ENCODE measurements at places on chromosomes 2 and 18.

GRCh38 chr2:23722255-23722654 lies 204.7 kb downstream of the ATAD2B start:
- DNase-seq: no peak

DNA sequence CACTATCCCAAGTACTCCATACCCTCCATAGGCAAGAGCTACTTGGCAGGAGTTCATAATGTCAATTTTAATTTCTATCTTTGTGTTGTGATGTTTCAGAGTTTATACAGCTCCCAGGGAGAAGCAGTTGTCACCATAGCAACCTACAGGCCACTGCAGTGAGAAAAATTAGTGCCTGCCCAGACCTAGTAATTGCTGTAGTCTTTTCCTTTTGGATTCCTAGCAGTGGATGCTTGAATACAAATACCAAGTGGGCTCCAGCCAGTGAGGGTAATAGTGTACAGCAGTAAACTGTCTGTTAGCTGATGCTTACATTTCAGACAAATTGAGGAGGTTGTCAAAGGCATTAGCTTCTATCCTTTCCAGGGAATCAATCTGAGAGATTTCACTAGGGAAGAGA lies 26.7 kb downstream of the LHCGR start:
- no peak for DNase-seq

DNA sequence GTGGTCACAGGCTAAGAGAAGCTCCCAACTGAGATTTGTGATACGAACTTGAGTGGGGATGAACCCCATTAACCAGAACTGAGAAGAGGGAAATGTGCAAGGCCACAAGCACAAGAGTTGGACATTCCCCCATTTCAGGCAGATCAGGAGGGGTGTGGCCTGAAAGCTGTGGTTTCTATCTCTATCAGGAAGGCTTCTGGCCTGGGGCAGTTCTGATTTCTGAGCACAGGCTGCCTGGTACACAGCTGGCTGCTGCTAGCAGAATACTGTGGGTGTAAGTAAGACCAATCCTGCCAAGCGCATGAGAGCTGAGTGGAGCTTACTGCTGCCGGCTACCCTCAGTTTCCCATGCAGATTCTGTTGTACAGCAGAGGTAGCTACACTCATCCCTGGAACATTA lies 484.6 kb downstream of the SATB2 start:
- DNase-seq: no peak

DNA sequence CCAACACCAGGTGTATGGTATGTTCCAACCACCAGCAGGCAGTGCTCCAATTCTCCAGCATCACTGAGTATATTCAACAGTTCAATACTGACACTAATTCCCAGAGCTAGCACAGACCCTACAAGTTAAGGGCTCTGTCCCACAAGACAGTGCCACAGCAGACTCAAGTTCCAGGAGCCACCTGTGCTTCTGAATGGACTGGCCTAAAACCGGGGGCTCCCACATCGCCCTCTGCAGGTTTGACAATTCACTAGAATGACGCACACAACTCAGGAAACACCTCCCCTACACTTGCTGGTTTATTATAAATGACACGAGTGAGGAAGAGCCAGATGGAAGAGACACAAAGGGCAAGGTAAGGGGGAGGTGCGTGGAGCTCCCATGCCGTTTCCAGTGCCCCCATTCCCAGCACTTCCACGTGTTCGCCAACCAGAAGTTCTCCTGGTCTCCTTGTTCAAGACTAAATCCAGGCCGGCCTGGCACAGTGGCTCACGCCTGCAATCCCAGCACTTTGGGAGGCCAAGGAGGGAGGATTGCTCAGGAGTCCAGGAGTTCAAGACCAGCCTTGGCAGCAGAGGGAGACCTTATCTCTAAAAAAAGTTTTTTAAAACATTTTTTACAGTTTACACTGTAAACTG lies 12.2 kb upstream of the ATP6V1B1 start:
- no peak for DNase-seq

- DNase-seq: no peak
These were observed 9.2 kb upstream of the LRPPRC start for GRCh38 chr2:44004735-44005602.

- DNase-seq: no peak
These were observed 47.5 kb upstream of the TXNDC2 start for GRCh38 chr18:9838144-9838877.

DNA sequence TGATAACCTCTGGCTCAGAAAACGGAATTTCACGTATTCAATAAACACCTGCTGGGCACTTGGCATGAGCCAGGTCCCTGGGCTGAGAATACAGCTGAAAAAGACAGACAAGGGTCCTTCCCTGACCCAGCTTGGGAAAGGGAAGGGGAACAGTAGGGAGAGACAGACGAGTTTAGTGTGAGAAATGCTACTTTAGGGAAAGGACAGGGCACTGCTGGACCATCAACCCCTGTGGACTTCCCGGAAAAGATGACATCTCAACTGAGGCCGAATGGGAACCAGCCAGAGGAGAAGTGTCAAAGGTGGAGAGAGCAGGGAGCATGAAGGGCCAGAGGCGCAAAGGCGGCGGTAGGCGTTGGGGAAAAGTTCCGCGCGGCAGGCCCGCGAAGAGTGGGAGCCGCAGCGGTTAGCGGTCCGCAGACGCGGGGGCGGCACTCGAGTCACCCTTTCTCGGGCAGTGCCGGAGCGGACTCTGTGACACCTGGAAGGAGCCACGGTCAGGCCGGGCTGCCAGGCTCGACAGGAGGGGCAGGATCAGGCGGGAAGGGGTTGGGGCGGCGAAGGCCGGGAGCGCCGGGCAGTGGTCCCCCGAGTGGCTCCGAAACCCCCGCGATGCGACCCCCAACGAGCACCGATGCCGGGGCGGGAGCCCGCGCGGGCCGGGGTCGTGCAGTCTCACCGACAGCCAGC lies 519 bp downstream of the TEX261 start:
- peak; percentile 33 for DNase-seq

DNA sequence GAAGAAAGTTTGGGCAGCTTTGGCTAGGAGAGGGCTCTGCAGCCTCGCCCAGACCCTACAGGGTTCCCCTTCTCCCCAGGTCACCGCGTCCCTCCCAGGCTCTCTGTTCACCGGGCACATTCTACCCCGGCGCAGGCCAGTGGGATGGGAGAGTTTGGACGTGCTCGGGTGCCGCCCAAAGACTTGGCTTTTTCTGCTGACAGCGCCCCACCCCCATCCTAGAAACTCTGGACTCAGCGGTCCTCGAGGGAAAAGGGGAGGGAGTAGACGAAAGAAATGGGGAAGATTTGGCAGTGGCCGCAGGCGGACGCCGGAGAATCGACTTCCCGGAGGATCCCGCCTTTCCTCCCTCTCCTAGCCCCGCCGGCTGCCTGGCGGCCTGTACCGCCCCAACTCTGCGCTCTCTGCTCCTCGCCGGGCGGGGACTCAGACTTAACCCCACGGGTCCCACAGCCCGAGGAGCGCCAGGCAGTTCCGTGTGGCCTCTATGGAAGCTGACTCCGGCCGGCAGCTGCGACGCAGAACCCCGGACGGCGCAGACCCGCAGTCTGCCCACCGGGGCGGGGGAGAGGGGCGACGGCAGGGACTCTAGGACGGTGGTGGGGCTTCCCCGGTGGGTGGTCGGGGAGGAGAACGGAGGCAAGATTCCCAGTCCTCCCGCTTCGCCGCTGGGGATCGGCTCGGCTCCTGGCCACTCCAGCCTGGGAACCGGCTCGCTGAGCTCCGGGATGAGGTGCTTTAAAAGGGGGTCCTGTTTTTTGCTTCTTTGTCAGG lies 863 bp upstream of the SIX2 start:
- DNase-seq: no peak

- no peak for DNase-seq
These were observed 151.3 kb downstream of the KCTD1 start for GRCh38 chr18:26397019-26397418.

GRCh38 chr18:66438711-66439536 lies 165.0 kb downstream of the CDH19 start:
- DNase-seq: no peak

DNA sequence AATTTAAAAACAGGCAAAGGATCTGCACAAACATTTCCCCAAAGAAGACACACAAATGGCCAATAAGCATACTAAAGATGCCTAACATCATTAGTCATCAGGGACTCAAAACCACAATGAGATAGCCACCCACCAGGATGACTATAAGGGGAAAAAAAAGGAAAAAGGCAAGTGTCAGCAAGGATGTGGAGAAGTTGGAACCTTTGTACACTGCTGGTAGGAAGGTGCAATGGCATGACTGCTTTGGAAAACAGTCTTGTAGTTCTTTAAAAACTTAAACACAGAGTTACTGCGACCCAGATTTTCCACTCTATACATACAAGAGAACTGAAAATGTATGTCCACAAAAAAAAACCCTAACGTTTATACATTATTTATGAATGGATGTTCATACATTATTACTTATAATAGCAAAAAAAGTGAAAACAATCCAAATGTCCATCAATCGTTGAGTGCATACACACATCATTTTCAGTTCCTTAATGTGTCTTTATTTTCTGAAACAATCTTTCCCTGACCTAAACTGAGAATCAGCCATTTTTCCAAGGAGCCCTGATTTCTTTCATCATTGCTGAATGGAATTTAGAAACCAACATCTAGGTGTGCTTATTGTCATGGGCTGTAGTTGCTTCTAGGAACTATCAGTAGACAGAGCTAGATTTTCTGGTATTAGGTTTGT lies 64.7 kb upstream of the TLK1 start:
- no peak for DNase-seq

- DNase-seq: no peak
These were observed 117.4 kb downstream of the LRATD1 start for GRCh38 chr2:14749884-14750283.

GRCh38 chr2:40556293-40556692 lies 104.4 kb upstream of the SLC8A1 start:
- DNase-seq: no peak

- DNase-seq: no peak
These were observed 640.9 kb upstream of the SETBP1 start for GRCh38 chr18:44039826-44040225.

DNA sequence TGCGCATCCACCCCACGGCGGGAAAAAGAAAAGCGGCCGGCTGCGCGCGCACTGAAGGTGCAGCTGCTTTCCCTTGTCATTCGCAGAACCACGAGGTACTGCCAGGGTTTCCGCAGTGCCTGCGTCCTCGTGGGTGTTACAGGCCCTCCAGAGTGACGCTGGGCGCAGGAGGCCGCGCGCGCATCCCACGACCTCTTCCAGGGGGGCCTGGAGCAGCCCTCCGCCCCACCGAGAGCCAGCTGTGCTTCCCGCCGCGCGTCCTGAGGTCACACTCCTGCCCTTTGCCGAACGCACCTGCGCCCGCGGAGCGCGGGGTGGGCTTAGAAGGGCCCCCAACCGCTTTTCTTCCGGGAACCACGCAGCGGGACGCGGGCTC lies 378 bp upstream of the IAH1 start:
- peak; percentile 52 for DNase-seq

- no peak for DNase-seq
These were observed 221.7 kb downstream of the SOX11 start for GRCh38 chr2:5913711-5914395.

DNA sequence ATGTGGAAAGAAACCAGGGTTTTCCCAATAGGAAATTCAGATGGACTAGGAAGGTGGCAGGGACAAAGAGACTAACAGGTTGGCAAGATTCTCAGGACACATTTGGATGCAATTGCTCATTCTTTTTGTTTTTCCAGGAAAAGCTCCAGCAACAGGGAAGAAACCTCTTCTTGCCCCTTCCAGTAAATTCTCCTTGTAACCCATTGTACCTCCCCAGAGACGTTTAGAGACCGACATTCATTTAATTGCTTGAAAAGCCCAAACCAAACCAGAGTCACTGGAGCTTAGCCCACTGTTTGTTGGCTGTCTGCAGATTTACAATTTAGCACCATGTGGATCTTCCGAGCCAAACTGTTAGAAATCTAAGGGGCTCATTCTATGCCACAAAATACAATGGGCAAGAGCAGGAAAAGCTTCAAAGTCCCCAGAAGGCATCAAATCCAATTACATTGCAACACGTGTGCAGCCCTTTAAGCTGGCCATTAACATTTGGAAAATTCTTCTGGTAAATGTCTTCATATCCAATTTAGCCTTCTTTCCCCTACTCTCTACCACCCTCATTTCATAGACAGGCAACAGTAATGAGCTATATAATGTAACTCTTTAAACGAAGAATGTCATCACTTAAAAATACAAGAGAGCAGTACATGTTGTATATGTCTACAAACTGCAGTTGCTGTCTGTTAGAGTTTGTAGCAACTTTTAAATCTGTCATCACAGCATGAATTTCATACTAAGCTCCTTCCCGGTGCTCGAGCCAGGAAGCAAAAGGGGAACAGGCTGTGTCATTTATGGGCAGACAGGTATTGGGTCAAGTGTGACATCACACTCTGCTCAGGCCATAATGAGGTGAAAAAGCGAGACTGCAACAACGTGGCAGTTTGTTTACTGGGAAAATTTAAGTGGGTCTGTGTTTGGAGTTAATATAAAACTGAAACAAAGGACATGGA lies 235.6 kb upstream of the HNRNPA3 start:
- no peak for DNase-seq

Data from activated CD4-positive, alpha-beta T cell treated with anti-CD3 and anti-CD28 coated beads, Interleukin-2, amount 50 U/mL, for 24 hours (primary cell).